Muscle of leg (tissue), 16 donors: ENCODE measurements at places on chromosomes 3 and 15.

DNA sequence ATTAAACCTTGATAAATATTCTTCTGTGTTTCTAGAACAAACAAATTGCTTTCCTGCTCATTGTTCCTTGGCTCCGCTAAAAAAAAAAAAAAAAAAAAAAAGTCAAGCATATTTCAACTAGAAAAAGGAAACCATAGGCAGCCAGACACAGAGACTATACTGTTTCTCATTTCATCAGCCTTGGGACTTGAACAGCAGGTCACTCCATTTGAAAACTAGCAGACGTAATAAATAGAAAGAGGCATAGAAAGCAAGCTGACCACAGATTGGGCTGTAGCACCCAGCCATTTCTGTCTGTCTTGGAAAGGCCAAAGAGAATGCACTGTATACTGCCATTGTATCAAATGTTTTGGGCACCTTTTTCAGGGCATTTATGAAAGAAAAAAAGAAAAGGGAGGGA, 697.1 kb downstream of the NLGN1 start:
- no peak for DNase-seq

GRCh38 chr3:42130329-42131070, 39.3 kb downstream of the TRAK1 start:
- no peak for DNase-seq

DNA sequence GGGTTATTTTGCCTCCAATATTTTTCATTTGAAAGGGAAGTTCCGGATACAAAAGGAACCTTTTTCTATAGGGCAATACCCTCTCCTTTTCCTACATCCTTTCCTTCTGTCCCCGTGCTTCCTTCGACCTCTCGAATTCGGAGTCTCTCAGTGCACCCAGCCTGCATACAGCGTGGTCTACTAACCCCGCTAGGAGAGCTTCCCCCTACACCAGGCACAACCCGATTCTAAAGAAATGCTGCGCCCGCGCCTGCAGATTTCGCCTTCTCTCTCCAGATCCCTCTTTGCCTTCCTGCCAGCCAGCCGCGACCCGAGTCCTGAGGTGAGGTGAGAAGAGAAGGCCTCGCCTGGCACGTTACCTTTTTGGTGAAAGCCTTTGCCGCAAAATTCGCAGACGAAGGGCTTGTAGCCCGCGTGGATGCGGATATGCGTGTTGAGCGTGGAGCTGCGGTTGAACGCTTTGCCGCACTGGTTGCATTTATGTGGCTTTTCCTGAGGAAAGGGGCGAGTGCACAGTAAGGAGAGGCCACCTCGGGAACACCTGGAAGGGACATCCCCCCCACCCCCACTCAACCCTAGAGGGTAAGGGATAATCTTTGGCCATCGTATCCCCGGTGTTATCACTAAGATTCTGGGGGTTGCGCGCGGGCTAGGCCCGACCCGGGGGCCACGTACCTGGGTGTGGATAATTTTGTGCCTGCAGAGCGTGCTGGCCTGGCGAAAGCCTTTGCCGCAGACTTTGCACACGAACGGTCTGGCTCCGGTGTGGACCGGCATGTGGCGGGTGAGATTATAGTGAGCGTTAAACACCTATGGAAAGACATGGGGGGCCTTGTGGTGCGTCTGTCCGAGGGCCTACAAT, 2.3 kb downstream of the FEZF2 start:
- DNase-seq = no peak

- DNase-seq = no peak
Measured at GRCh38 chr15:67383899-67384298, 129.3 kb downstream of the IQCH start.
